Natural killer cell treated with Interleukin-12 subunit alpha and Interleukin-12 subunit beta and Interleukin-15 and Interleukin-18, amount 100 ng/mL, for 72 hours (primary cell): ENCODE measurements at places on chromosomes 1 and 21. TPM values are rescaled to one million over a fixed set of nuclear protein-coding genes. Genes with fewer than 3 reads are reported as not detected.

- no peak for DNase-seq
These were observed 5.1 kb upstream of the RFX5 start for GRCh38 chr1:151352021-151352718.

DNA sequence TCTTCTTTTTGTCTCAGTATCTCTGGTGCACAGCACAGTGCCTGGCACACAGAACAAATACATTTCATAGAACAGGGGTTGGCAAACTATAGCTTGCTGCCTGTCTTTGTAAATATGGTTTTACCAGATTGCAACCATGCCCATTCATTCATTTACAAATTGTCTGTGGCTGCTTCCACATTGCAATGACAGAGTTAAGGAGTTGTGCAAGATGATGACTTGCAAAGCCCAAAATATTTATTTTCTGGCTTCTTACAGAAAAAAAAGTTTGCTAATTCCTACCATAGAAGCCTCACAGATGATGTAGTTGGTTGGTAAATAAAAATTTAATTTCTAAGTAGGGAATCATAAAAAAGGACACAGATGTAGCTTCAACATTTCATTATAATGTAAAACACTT, 11.2 kb upstream of the HMGB4 start:
- no peak for DNase-seq

Gene SRRM1
- 254 TPM for total RNA-seq

Gene THEM5
- not detected for total RNA-seq

Gene GNG4
- not detected for total RNA-seq

DNA sequence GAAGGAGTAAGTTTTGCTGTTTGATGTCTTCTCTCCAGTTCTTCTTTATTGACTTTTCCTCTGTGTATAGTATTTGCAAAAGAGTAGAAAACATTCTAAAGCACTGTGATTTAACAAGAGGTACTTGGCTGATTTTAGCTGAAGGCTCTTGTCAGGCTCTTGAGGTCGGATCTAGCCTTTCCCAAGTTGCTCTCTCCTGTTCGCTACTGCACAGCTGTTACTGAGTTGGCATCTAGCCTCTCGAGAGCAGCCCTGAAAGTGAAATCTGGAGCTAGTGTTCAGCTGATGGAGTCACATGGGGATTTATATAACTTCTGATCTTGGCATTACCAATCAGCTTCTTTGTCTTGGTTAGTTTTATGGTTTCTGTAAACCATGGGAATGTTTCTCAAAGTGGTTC, 193.1 kb downstream of the RYR2 start:
- no peak for DNase-seq

GRCh38 chr1:218772575-218772974, 401.1 kb upstream of the LYPLAL1 start:
- DNase-seq, result no peak

- no peak for DNase-seq
These were observed 295.2 kb downstream of the NEGR1 start for GRCh38 chr1:71987181-71987580.

GRCh38 chr1:89833183-89834082, 12.6 kb downstream of the LRRC8D start:
- DNase-seq, result no peak

Gene CSDE1
- 410 TPM for total RNA-seq

Gene GREM2
- total RNA-seq, result 0.57 TPM

- no peak for DNase-seq
These were observed 9.2 kb downstream of the VASH2 start for GRCh38 chr1:212959266-212960220.

Gene MFSD2A
- total RNA-seq, result 62.7 TPM

- no peak for DNase-seq
These were observed 63.6 kb downstream of the EPHB2 start for GRCh38 chr1:22773981-22774832.

- DNase-seq, result no peak
These were observed 63.1 kb downstream of the TMPRSS15 start for GRCh38 chr21:18340387-18340942.

Gene SYTL1
- 24.2 TPM for total RNA-seq

DNA sequence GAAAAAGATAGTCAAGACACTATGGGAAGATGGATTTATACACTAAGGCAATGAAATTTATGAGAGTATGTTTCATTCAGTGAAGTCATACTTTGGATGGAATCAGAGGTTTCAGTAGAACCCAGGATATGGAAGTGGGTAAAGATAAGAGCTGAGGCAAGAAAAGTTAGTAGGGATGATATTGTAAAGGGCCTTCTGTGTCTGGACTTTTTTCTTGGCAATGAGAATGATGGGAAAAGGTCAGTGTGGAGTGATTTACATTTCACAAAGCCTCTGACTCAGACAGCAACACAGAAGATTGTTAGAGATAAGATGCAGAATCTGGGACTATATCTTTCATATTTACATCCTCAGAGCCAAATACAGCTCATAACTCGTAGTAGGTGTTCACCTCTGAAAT, 32.1 kb downstream of the SH3BGR start:
- no peak for DNase-seq

Gene NCAM2
- total RNA-seq, result not detected

DNA sequence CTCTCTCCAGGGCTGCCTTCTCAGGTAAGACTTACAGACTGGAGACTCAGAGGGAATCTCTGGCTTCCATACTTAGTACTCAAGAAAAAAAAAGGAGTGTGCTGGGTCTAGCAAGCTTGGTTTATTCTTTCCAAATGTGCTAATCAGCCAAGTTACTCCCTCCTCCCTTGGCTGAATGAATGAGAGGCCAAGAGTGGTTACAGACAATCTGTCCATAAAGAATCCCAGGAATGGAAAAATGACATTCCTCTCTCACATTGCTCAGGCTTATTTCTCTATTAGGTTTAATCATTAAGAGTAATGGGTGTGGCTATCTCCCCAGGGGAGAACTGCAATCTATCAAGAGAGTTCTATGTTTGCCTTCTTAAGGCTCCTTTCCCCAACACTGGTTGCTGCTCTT, 547.3 kb upstream of the PLXNA2 start:
- no peak for DNase-seq

DNA sequence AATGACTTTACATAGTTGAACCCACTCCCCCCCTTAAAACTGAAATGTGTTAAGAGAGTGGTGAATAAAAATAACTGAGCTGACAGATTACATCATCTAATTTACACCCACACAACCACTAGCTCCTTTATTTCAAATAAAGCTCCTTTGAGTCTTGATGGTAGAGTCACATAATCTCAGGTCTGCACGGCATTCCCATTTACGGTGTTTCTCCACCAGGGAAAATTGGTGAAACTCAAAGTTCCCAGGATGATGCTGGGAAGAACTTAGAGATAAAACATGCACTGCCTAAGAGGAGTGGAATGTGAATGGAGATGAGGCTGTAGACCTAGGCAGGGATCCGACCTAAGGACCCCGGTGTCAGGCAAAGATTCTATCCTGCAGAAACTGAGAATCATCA, 727.8 kb upstream of the ADAMTS5 start:
- DNase-seq, result no peak

DNA sequence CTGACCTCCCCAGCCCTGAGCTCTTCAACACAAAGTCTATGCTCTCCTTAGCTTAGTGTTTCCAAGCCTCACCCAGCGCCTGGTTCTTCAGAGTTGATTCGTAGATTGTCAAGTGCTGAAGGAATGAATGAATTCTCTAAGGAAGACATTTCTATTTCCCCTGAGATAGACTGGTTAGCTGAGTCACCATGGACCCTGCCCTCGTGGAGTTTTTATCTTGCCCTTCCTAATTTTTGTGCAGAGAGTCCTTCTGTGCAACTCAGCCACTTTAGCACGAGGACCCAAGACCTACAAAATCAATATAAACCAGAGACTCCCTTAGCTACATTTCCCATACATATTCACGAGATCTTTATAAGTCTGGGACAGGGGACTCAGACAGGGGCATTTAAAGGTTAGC, 2.6 kb upstream of the CD244 start:
- DNase-seq, result no peak

Gene KCNA3
- total RNA-seq, result 65.7 TPM

GRCh38 chr1:168583571-168583970, 7.2 kb downstream of the XCL1 start:
- no peak for DNase-seq

- DNase-seq, result no peak
These were observed 55.1 kb upstream of the CR2 start for GRCh38 chr1:207398986-207399385.

DNA sequence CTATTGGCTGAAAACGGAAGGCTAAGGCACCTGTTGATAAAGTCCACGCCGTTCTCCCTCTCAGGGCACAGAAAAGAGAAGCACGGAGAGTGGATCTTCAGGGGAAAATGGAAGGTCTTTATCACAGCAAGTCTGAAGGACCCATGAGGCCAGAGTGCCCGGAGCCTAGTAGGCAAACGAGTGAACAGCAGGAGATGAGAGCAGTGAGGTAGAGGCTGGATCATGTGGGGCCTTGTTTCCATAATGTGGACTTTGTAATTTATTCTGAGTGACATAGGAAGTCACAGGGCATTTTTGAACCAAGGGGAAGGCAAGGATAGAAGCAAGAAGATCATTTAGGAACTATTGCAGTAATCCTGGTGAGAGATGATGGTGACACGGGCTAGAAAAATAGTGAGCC, 287.2 kb upstream of the NRIP1 start:
- DNase-seq, result no peak

- no peak for DNase-seq
These were observed 152.9 kb downstream of the ATP6V1G3 start for GRCh38 chr1:198387587-198387986.

- peak; percentile 45 for DNase-seq
These were observed 86.9 kb downstream of the STUM start for GRCh38 chr1:226635456-226635941.

Gene CELA3B
- not detected for total RNA-seq

GRCh38 chr1:7584643-7585042, 186.5 kb upstream of the VAMP3 start:
- peak; percentile 44 for DNase-seq

- DNase-seq, result no peak
These were observed 81.0 kb downstream of the SCCPDH start for GRCh38 chr1:246805135-246805716.

Gene SPAG17
- total RNA-seq, result 2.2 TPM

DNA sequence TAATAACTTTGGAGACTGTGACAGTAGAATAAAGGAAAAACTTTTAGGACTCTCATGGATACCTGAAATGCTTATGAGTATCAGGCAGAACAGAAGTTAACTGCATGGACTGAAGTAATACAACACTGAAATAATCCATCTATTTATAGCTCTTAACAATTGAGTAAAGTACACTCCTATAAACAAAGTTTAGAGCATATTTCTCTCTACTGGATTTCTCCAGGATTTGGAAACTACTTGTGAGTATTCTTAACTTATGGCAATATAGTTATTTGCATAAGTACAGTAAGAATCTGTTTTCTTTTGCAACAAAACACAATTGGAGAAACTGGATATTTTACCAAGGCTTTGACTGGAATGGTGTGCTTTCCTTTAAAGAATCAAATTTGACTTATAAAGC, 9.9 kb upstream of the CD48 start:
- no peak for DNase-seq
